ENCODE measurements at places on chromosomes 1 and 21.

GRCh38 chr21:25487046-25487594 is 120.2 kb downstream of the MRPL39 start:
- DNase-seq: peak; percentile 44

GRCh38 chr1:233031521-233031920 is 81.1 kb downstream of the NTPCR start:
- DNase-seq: no peak

- DNase-seq: no peak
Observed at GRCh38 chr1:207892764-207893163, 18.2 kb downstream of the CD34 start.

DNA sequence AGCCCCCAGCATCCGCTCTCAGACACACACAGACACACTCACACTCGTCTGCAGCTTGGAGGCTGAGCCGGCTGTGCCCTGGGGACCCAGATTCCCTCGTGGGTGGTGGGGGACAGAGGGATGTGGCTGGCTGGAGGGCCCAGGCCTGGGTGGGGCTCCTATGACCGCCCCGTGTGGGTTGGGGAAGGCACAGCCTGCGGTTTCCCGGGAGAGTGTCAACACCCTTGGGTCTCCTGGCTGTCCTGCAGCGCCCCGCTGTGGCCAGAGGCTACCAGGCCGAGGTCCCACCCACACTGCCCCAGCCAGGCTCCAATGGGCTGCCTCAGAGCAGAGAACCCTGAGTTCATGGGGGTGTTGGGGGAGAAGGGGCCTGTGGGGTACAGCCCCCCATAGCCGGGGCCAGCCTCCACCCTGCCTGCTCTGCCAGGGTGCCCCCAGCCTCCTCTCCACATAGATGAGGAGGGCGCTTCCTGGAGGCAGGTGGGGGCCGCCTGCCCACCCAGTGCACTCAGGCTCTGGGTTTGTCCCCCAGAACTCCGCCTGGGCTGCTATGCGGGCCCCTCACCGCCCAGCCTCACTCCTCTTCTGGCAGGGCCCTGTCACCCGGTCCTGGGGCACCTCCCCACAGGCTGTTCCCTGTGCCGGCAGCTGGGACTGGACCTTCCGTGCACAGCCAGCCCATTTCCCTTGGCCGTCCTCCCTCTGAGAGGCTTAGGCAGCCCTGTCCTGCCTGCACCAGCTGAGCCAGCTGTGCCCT is at the start of gene TTC34:
Gene TTC34 (minus strand): TSS at position 159 of the 757 bp plus-strand sequence. CDS start 866 bp downstream, outside the sequence.
- DNase-seq: peak; percentile 46

- no peak for DNase-seq
Observed at GRCh38 chr1:191585095-191585494, 573.2 kb upstream of the RGS18 start.

DNA sequence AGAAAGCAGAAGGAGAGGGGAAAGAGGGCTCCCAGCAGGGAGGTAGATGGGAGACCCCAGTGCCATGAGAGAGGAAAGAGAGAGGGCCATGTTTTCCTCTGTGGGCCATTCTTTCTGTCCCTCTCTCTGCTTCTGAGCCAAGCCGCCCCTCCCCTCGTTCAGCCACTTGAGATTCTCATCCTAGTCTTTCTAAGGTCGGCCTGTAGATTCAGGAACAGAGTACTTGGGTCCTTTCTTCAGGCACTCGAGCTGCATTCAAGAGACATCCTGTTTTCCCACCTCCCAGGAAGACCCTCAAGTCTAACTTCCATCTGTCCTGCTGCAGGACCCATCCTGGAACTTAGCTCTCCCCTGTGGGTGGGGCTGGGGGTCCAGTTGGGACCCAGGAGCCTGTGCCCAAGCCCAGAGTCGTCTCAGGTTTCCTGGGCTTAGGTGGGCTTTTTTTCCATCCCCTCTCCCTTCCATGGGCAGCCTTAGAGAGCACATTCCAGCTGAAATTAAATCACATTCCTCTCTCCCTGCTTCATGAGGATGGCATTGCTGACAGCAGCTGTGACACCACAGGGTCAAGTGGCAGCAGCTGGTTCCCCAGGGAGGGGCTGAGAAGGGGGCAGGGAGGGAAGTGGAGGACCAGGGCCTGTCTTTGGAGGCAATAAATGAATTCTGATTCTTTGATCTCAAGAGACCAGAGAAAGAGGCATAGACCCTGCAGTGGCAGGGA is 13.0 kb downstream of the NES start:
- no peak for DNase-seq

DNA sequence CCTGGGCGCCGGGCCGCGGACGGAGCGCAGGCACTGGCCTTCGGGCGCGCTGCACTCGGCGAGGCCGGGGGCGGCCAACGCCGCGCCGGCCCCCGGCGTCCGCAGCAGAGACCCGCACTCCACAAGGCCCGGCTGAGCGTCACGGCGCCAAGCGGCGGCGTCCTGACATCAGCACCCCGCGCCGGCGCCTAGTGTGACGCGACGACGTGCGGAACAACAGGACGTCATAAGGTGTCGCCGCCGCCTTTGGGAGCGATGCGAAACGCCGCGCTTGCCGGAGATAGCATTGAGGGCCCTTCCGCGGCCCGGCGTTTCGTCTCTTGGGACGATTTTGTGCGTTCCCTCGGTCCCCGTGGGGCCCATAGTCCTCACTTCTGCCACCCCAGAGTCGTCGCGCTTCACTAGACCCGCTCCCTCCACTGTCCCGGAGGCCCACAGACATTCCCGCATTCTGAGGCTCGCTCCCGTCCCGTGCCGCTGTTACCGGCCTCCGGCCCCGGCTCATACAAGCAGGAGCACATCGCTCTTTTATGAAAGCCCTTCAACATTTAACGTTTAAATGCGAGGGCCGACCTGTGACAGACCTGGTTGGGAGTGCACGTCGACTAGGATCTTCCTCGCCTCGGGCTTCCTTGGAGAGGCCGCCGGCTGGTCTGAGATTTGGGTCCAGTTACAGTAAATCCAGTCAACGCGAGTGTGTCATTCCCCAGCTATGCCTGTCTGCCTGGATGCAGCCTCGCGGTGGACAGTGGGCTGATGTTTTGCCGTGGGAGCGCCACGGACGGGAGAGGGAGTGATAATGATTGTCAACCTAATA is at the start of gene SSU72:
Gene SSU72 (minus strand): TSS at position 143 of the 817 bp plus-strand sequence. CDS start 306 bp downstream, outside the sequence.
- DNase-seq: peak; percentile 97

DNA sequence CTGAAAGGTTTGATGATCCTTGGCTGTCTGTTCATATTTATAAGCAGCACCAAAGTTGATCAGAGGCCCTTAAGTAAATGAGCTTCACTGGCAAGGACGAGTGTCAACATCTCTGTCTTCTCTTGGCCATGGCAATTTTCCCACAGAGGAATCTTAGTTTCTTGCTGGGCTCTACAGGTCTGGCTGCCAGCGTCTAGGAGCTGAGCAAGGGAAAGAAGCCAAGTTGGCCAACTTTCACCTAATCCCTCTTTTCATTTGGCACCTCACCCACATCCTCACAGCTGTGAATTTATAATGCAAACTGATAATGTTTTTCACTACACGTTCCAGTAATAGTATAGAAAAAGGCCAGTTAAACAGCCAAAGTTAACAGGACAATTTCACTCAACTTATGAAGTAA is 99.0 kb upstream of the LBR start:
- DNase-seq: no peak

- DNase-seq: no peak
Observed at GRCh38 chr1:246153796-246154212, 353.3 kb downstream of the SMYD3 start.

DNA sequence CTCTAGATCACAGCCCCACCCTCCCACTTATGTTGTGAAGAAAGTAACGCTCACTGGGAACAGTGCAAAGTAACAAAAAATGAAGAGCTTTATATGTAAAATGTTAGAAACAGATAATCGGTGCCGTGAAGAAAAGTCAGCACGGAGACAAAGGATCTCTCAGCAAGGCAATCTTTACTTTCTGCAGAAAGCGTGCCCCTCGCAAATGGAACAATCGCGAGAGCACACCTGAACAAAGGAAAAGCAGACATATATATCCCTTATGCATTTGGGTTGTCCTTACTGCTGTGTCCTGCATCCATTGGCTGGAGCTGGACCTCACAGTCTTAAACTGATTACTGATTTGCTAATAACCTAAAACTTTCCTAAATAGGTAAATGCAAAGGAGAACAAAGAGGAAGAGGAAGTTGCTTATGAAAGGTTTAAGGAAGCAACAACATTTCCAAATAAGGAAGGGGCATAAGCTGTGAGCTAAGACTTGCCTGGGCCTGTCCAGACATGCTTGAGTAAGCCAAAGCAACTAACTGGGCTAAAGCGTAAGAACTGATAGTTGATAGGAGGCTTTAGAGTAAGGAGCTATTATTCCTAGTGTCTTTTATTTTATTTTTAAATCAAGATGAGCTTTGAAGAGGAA is 89.7 kb downstream of the GTF2B start:
- DNase-seq: peak; percentile 12

DNA sequence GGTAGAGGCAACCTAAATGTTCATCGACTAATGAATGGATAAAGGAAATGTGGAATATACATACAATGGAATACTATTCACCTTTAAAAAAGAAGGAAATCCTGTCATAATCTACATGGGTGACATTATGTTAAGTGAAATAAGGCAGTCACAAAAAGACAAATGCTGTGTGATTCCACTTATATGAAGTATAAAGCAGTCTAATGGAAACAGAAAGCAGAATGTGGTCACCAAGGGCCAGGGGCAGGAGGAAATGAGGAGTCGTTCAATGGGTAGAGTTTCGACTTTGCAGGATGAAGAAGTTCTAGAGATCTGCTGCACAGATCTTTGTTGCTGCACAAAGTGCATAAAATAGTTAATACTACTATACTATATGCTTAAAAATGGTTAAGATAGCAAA is 7.8 kb downstream of the DIPK1A start:
- peak; percentile 75 for DNase-seq

DNA sequence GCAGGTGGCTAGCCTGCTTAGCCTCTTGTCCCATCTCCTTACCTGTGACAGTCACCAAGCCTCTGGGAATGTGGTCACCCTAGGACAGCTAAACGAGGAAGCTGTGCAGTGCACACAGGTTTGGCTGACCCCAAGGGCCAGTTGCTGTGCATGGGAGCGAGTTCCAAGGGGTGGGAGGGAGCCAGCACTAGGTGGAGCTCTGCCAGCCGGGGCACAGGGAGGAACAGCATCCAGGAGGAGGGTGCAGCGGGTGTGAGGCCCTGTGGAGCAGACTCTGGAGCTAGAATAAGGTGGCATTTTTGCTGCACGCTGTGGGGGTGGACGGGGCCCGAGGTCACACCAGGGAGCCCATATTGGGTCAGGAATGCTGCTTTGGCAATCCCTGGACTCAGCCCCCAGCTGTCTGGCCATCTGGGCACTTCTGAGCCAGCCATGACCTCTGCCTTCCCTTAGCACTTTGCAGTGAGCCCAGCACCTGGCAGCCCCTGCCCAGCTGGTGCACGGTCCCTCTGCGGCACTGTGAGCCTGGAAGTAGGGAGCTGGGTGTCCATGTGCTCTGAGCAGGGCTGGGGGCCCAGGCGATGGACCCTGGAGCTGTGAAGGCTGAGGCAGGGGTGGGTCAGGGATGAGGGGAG is 8.7 kb downstream of the PDXK start:
- peak; percentile 30 for DNase-seq

DNA sequence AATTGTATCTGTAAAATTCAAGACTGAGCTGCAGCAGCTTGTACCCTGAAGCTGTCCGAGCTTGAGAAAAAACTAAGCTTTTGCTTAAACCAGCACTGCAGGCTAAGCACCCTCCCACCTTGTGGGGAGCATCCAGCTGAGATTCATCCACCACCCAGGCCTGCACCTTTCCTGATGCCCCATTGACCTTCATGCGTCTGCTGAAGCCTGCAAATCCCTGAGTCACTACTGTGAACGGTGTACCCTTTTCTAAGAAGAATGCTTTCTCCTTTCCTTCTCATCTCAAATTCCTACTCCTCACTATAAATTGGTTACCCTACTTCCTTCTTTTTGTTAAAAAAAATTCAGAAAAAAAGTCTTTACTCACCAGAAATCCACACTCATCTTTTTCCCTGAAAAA is 90.9 kb upstream of the RGS18 start:
- no peak for DNase-seq

DNA sequence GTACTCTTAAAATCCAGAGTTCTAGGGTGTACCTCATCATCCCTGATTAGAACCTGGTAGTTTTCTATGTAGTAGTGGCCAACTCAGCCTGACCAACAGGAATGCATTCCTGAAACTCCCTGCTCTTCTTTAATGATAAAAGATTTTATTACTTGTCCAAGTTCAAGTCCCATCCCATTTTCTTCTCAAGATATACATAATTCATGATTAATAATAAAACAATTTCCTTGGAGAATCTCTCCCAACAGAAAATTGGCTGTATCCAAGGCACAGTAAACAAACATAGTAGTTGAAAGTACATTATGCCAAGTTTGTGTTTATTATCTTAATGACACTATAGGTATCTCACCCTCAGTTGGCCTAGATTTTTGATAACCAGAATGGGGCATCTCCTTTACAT is 714.1 kb upstream of the ADAMTS5 start:
- DNase-seq: no peak

DNA sequence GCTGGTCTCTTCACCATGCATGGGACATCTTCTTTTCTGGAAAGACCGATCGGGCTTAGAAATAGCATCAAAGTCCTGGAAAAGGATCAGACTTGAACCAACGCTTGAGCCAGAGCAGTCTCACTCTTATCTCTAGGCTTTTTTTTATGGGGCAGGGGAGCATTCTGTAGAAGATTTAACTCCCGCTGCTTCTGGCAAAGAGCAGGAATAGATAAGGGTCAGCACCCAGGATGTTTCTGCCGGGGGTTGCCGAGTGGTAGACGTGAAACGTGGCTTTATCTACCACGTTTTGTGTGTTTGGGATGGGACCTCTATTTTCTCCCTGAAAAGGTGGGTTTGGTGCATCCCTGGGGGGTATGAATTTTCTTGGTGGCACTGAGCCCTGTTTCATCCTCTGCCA is 18.8 kb downstream of the SPSB1 start:
- DNase-seq: no peak

GRCh38 chr1:15027515-15027986 is 126.0 kb upstream of the TMEM51 start:
- no peak for DNase-seq

- DNase-seq: no peak
Observed at GRCh38 chr21:27643326-27643725, 676.4 kb upstream of the ADAMTS5 start.

- no peak for DNase-seq
Observed at GRCh38 chr1:57506941-57507340, 83.1 kb upstream of the DAB1 start.

- DNase-seq: no peak
Observed at GRCh38 chr1:44649788-44650158, 24.5 kb downstream of the TMEM53 start.

- DNase-seq: peak; percentile 35
Observed at GRCh38 chr1:41518471-41518870, 34.0 kb upstream of the EDN2 start.

GRCh38 chr1:44481701-44482100 is 76.6 kb downstream of the RNF220 start:
- DNase-seq: no peak

Measured in B cell (primary cell).